ENCODE measurements at places on chromosomes 7 and 10.

GRCh38 chr10:30556189-30556588 is 73.4 kb downstream of the LYZL2 start:
- no peak for DNase-seq

- no peak for DNase-seq
Observed at GRCh38 chr7:71131256-71132126, 453 bp upstream of the GALNT17 start.

GRCh38 chr7:23491502-23491901 is 21.2 kb upstream of the IGF2BP3 start:
- DNase-seq = no peak

DNA sequence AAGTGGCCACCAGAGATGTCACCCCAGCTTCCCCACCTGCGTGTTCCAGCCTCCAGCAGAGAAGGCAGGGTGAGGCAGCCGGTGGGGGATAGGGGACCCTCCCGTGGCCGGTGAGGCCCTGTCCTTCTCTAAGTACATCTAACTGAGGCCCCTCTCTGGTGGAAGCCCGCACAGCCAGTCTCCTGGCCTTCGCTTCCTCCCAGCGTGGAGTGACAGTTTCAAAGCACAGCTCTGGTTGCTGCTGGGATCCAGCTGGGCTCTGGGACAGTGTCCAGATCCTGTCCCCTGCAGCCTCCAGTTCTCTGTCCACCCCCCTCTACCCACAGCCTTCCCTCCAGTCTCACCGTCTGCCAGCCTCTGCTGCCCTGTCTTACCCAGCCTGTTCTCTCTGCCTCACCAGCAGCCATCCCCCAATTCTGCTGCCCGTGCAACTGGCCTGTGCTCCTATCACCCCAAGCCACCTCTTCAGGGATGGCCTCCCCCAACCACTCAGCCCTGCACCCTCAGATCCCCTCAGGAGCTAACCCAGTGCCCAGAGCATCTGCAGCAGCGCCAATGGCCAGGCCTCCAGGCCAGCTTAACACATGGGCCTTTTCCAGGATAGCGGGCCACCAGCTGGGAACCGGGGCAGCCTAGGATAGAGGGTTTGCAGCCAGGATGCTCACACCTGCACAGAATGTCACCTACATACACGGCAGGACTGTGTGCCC is 16.3 kb upstream of the SH2B2 start:
- no peak for DNase-seq

DNA sequence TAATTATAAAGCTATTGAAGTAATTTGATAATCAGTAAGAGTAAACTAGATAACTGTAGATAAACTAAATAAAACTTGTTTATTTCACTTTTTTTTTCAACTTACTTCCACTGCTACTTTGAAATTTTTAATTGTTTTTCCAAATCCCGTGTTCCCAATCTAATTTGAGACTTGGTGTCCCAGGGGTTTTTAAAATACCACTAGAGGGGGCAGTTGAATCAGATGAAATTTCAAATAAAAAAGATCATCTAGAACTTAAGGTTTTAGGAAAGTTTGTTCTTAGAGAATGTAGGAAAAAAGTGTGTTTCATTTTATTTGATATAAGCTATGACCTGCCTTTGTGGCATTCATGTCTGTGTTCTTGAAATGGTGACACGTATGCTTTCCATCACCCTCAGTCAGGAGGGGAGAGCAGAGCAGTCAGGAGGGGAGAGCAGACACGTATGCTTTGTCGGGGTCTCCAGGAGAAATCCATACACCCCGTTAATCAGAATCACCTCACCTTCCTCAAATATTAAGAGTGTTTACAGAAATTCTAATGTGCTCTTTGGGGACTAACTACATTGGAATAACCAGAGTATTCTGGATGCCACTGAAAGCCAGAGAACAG is 49.9 kb downstream of the C10orf67 start:
- no peak for DNase-seq

DNA sequence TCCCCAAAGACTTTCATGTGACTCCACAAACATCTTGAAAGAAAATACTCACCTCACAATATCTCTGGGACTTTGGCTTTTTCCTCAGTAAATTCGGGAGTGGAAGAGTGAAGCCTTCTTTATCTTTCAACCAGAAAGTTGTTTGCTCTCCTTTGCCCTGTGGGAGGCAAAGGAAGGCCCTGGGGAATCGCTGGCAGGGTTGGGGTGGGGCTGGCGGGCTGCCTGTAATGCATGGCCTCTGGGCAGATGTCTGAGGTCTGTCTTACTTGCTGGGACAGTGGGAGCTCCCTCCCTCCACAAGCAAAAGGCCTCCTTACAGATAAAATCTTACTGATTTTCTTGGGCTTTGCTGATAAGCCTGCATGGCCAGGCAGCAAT is 24.9 kb downstream of the TECTB start:
- DNase-seq = no peak

- DNase-seq = no peak
Observed at GRCh38 chr7:95113590-95113989, 206.2 kb downstream of the PPP1R9A start.

- no peak for DNase-seq
Observed at GRCh38 chr7:150450491-150451001, at the start of gene GIMAP8. Gene GIMAP8 (plus strand): TSS chr7:150450630. CDS start chr7:150466699, 16,069 bp downstream.

DNA sequence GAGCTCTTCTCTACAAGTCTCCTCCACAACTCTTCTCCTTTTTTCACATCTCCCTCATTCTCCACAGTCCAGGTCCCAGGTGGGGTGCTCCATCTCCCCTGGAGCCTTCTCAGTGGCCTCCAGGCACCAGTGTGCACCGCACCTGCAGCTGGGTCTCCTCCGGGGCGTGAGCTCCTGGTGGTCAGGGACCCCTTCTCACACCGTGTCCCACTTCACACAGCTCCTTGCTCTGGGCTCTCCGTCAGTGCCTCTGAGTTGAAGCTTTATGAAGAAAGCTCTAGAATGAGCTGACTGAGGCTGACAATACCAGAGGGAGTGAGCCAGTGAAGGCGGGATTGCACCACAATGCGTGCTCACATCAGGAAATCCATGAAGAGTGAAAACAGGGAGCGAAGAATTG is 290.2 kb downstream of the DNAJB6 start:
- no peak for DNase-seq

- no peak for DNase-seq
Observed at GRCh38 chr7:71613313-71613712, 481.4 kb downstream of the GALNT17 start.

DNA sequence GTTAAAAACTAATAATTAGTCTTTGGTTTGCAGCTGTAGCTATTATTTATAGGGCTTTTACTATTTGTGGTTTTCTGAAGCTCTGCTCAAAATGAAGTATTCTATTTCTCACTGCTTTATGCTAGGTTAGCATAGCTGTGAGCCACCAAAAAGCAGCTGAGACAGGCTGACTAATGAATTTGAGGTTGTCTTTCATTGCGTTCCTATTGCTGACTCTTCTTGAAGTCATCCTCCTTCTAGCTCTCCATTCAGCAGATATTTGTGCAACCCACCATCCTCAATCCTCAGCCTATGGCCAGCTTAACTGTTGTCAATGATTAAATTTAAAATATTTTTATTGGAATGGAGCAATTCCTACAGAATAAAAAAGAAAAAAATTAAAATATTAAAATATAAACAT is 2.1 kb upstream of the RALA start:
- DNase-seq = peak; percentile 60

DNA sequence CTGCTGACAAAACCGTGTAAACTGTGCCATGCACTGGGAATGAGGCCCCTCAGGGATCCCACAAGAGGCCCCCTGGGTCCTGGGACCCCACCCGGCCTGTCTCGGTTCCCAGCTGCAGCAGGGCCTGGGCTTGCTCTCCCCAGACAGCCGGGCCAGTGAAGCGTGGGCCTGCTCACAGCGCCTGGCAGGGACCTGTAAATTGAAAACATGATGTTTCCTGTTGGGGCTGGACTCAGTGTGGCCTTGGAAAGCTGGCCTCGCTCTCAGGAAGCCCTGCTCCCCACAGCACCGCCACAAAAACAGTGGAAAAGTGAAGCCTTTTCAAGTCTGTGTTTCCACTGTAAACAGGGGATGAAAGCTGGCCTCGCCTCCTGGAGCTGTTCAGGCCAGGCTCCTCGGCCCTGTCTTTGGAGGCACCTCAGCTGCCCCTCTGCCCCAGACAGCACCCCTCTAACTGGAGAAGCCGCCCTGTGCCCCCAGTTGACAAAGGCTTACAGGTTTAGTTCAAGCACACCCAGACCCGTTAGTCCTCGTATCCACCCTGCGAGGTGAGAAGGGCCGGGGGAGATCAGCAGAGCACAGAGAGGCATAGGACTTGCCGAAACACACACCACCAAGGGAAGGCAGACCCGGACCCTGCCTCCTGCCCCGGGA is 108.3 kb downstream of the ZMIZ1 start:
- no peak for DNase-seq

DNA sequence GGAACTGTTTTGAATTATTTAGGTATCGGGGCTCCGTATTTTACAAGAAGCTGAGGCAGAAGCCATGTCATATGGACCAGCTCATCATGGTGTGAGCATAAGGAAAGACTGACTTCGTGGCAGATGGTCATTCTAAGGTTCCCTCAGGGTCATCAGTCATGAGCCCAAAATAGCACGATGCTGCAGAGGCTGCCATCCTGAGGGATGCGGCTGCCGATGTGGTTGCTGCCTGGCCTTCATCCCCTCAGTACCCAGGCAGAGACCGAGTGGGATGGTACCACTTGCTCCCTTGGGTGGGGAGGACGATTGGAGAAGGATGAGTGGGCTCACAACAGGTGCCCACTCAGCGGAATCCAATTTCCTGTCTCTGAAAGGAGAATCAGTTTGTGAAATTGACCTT is 490.3 kb downstream of the SDK1 start:
- DNase-seq = no peak

DNA sequence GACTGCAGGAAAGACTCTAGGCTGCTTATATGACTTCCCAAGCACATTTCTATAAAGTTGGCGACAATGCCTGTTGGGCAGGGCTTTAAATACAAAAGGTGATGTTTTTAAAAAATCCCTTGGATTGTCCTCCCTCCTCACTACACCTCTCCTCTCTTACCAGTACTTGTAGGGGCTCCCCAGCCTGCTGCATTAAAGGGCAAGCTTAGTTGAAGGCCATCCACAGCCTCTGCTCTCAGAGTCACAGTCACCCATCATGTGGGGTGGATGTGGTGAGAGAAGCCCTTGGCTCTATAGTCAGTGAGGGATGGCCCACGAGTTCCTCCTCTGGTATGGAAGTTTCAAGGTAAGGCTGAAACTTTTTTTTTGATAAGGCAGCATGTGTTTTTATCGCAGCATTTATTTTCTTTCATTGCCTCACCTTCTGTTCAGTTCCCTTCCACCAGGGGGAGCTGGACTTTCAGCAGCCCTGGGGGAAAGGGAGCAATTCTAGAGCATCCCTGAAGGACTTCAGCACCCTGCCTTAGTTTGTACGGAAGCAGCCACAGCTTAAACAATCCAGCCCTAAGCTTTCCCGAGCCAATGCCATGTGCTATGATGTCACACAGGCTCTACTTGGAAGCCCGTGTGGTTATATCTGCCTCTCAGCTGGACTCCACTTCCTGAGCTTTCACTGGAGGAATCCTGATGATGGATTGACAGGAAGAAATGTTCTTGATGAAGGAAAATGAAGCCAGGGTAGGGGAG is 131.9 kb downstream of the CALCR start:
- no peak for DNase-seq

- no peak for DNase-seq
Observed at GRCh38 chr7:157019718-157020451, 9.4 kb upstream of the MNX1 start.

- no peak for DNase-seq
Observed at GRCh38 chr10:50341987-50342386, 90.7 kb upstream of the ASAH2 start.

DNA sequence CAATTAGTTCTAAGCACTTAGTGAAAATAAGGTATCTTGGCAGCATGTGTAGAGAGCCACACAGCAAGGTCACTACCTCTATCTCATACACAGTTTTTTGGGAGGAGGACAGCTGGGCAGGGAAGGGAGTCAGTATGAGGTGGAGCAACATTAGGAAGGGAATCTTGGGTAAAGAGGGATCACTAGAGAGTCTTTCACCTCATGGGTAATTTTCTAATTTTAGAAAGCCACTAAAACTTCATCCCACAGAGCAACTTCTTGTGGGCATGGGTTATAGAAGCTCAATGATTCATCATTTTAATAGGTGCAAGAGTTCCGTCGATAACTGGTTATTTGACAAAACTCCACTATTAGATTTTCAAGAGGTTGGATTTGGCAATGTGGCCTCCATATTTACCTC is 2.5 kb downstream of the NRAP start:
- no peak for DNase-seq

GRCh38 chr7:27606270-27607209 is 56.1 kb downstream of the HIBADH start:
- DNase-seq = no peak

GRCh38 chr10:112715581-112715980 is 234.5 kb upstream of the TCF7L2 start:
- no peak for DNase-seq

- DNase-seq = no peak
Observed at GRCh38 chr10:16436367-16436757, 448 bp upstream of the PTER start.

- DNase-seq = no peak
Observed at GRCh38 chr7:95367606-95368005, 28.6 kb downstream of the PON3 start.

DNA sequence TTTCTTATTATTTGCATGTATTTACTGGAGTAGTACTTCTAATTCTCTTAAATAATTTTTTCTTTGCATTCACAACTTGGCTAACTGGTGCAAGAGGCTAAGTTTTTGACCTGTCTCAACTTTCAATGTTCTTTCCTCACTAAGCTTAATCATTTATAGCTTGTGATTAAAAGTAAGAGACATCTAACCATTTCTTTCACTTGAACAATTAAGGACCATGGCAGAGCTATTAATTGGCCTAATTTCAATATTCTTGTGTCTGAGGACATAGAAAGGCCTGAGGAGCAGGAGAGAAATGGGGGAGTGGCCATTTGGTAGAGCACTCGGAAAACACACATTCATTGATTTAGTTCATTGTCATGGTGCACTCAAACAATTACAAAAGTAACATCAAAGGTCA is 141.4 kb upstream of the TMEM196 start:
- no peak for DNase-seq

DNA sequence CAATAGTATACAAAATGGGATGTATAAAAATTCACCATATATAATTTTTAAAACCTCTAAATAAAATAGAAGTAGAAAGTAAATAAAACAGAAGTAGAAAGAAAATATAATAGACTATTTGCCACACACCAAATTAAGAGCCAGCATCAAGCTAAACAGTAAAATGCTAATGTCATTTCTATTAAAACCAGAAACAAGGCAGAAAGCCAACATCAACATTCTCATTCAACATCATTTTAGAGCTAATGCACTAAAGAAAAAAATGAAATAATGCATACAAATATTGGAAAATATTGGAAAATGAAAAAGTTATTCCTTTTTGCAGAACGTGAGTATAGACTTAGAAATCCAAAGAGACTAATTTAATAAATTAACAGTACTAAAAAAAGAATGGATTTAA is 23.4 kb upstream of the RELN start:
- DNase-seq = no peak

- no peak for DNase-seq
Observed at GRCh38 chr10:88971221-88972061, 18.9 kb upstream of the ACTA2 start.
